ENCODE measurements at places on chromosomes 7 and 10. TPM values are rescaled to one million over a fixed set of nuclear protein-coding genes. Genes with fewer than 3 reads are reported as not detected.
A peak's percentile ranks its signal among the peaks of the same experiment; 100 is the strongest.

GRCh38 chr7:1028775-1029636 is 15.3 kb upstream of the GPR146 start:
- DNase-seq = peak; percentile 61

- DNase-seq = no peak
Measured at GRCh38 chr10:109947111-109947920, 24.0 kb upstream of the XPNPEP1 start.

DNA sequence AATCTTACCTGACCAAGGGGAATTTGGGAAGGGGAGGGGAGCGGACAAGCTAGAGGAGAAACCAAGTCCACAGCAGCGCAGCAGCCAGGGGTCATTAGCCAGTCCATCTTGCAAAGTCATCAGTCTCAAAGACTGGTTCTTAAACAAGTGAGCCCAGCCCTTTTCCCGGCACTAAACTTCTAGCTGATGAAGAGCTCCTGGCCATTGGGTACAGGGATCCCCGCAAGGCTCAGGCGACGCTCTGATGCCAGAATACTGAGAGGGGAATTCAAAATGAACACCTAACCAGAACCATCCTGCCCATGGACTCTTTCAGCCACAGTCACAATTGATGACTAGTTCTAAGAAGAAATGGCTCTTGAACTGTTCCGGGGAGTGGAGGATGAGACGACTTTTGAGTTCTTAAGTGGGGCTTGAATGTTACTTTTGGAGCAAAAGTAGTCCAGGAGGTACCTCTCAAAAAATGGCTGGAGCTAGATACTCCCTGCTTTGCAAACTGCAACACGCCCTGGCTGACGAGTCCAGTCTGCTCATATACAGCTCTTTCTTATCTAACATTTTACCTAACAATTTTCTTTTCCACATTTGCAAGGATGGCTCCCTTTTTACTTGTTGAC is 2.5 kb upstream of the TWIST1 start:
- DNase-seq = no peak

- DNase-seq = no peak
Measured at GRCh38 chr7:2416063-2416462, 12.7 kb downstream of the CHST12 start.

DNA sequence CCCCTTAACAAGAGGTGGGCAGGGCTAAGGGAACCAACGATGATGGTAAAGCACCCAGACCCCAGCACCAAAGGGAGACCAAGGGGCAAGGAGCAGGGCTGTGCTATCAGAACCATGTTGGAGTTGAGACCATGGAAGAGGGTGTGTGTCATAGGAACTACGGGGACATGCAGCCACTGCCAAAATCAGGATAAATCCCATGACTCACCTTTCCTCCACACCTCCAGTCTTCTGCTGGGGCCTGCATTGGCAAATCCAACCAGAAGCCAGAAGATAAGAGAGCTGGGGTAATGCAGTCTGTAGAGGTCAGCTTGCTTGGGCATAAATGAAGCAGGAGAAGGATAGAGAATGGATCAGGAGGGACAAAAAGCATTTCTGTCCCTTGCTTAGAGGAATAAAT is 42.7 kb upstream of the SMARCD3 start:
- DNase-seq = no peak

DNA sequence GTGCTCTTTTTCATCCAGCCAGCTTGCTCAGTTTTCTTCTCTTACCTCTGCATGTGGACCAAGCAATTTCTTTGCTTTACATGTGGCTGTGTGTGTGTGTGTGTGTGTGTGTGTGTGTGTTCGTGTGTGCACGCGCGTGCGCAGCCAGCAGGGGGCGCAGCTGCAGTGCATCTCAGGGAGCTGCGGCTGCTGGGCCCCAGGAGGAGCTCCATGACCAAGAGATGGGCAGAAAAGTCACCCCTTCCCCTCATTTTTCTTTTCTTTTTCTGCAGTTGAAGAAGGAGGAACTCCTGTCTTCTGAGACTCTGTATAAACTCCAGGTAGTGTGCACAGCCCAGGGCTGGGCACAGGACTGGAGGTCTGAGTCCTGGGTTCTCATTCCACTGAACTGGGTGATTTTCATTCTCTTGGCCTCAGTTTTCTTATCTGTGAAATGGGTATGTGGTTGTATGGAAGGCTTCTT is 41.8 kb downstream of the BLNK start:
- peak; percentile 74 for DNase-seq

- DNase-seq = no peak
Measured at GRCh38 chr10:28558923-28559508, 26.1 kb downstream of the WAC start.

- no peak for DNase-seq
Measured at GRCh38 chr10:114825513-114826253, 4.1 kb downstream of the FHIP2A start.

DNA sequence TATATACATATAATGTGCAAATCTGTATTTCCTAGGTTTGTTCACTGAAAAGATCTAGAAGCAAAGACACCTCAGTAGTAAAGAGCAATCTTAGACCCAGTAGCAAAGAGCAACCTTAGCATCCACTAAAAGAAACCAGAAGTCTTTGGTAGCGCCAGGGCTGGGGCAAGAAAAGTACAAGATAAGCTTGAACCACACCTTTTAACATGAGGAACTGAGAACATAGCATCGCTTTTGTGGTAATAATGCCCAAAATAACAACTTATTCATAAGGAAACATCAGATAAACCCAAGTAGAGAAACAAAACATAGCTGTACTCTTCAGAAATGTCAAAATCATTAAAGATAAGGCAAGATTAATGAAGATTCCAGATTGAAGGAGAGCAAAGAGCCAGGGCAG is 173.4 kb downstream of the IMMP2L start:
- DNase-seq = no peak

DNA sequence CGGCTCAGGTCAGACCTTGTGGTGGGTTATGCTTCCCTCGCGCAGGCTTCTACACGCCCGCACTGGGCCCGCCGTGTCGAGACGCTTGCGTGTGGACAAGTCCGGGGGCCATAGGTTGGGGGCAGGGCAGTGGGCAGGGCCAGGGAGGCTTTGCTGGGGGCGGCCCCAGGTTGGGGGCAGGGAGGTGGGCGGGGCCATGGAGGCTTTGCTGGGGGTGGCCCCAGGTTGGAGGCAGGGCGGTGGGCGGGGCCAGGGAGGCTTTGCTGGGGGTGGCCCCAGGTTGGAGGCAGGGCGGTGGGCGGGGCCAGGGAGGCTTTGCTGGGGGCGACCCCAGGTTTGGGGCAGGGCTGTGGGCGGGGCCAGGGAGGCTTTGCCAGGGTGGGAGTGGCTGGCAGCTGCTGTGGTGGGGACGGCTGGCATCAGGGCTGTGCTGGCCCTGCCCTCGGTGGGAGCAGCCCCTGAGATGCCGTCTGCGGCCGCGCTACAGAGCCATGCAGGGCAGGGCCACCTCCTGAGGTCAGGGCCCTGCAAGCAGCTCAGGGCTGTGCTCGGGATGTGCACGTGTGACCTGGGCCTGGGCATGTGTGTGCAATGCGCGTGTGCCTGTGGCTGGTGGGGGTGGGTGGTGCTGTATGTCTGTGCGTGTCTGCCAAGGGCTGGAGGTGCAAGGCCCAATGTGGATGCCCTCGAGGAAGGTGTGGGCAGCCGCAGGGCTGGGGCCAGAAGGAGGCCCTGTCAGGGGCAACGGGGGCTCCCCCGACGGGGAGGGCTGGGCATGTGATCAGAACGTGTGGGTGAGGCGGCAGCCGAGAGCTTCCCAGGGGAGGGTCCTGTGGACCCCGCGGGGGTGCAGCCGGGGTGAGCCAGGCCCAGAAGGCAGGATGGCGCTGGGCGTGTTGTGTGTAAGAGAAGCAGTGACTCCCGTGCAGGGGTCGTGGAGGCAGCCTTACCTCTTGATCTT is 72.5 kb upstream of the NKX6-2 start:
- DNase-seq = no peak

The AHCYL2 gene
- 19.8 TPM for polyA plus RNA-seq

The CC2D2B gene
- polyA plus RNA-seq = 2.0 TPM

The C7orf33 gene
- not detected for polyA plus RNA-seq

Data from right lung (tissue), 10 donors.